ENCODE measurements at places on chromosomes 2 and 18.

DNA sequence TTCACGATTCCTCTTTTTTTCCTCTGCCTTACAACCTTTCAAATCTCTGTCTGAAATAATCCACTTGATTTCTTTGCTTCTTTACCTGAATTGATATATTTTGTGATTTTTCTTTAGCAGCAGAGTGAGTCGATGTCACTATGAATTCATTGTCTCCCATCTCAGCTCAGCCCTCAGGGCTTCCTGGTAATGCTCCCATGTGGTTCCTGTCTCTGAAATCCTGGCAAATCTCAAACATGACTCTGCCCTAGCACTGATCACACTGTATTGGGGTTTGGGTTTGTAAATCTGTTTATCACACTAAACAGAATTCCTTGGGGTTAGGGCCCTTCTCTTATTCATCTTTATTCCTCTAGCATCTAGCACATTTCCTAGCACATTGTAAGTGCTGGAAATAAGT lies 43.0 kb upstream of the MSTN start:
- no peak for DNase-seq

GRCh38 chr2:221844212-221845020 lies 272.3 kb upstream of the EPHA4 start:
- no peak for DNase-seq

- DNase-seq = no peak
Observed at GRCh38 chr18:70674896-70675295, 386.1 kb downstream of the SOCS6 start.

GRCh38 chr2:38170067-38170466 lies 94.1 kb upstream of the CYP1B1 start:
- no peak for DNase-seq

DNA sequence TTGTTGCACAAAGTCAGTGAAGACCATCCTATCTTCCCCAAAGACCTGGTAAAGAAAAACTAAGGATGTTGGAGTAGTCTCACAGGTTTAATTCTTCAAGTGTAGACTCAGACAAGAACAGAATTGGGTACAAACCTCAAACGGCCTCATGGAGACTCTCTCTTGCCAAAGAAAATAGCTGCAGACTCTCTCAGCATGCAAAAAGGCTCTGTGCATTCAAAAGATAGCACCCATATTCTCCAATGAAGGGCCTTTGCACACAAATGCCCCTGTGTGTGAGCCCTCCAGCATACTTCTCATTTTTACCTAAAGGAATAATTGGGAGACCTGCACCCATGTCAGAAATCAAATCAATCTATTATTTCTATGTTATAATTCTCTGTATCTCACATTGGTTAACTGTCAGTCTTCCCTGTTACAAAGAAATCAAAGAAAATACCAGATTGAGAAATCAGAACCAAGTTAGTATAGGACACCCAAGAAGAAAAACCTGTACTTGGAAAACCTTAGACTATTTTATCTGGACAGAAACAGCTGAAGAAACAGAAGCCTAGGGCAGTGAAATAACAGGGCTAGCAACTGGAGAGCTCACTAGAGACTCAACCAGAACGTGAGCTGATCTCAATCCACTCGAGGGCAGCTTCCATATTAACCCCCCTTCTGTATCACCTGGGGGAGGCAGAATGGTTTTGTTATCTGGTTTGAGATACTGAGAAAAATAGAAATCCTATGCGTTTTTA lies 134.7 kb upstream of the DNAJC10 start:
- no peak for DNase-seq

GRCh38 chr2:55173438-55174054 lies 58.5 kb downstream of the CLHC1 start:
- DNase-seq = no peak
